Testis (tissue), 5 donors: ENCODE measurements at places on chromosomes 2 and 18. TPM values are rescaled to one million over a fixed set of nuclear protein-coding genes. Genes with fewer than 3 reads are reported as not detected.
A peak's percentile ranks its signal among the peaks of the same experiment; 100 is the strongest.

GRCh38 chr2:59726228-59727120 is 827.0 kb downstream of the BCL11A start:
- H3K4me3 ChIP-seq, result no peak overlapping the region
- DNase-seq, result no peak
- H3K4me1 ChIP-seq, result no peaks in the 10 kb centered on the region
- H3K36me3 ChIP-seq, result no peaks in the 10 kb centered on the region
- no peaks in the 10 kb centered on the region for H3K27me3 ChIP-seq
- no peak overlapping the region for H3K27ac ChIP-seq

Gene IL1R2
- total RNA-seq, result 3.7 TPM

- no peak overlapping the region for H3K4me3 ChIP-seq
- H3K27ac ChIP-seq, result no peak overlapping the region
- H3K27me3 ChIP-seq, result no peaks in the 10 kb centered on the region
- no peak for DNase-seq
Observed at GRCh38 chr18:62937065-62937464, 221.7 kb downstream of the PHLPP1 start.

DNA sequence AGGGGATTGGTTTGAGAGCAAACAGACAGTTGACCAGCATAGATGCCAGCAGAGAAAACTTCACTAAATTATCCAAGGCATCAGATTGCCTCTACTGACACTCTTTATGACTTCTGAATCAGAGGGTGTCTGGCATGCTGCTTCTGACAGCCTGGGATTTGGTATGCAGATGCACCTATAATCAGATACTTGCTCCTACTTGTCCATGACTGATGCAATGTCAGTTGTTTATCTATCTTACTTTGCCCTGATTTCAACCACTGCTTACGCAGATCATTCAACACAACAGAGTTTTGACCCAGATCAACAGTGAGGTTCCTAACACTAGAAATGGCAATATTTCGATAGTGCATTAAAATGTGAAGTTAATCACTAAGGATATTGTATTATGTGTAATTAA is 22.6 kb upstream of the CALCRL start:
- H3K27ac ChIP-seq, result no peak overlapping the region
- no peaks in the 10 kb centered on the region for H3K36me3 ChIP-seq
- no peak overlapping the region for H3K4me3 ChIP-seq
- H3K27me3 ChIP-seq, result no peaks in the 10 kb centered on the region

- no peaks in the 10 kb centered on the region for H3K36me3 ChIP-seq
- no peaks in the 10 kb centered on the region for H3K4me1 ChIP-seq
- no peak for DNase-seq
- no peak overlapping the region for H3K4me3 ChIP-seq
- H3K27me3 ChIP-seq, result no peaks in the 10 kb centered on the region
- no peak overlapping the region for H3K27ac ChIP-seq
Observed at GRCh38 chr2:231883468-231883881, 42.7 kb downstream of the NPPC start.

GRCh38 chr2:68740400-68740914 is 5.8 kb downstream of the ARHGAP25 start:
- no peaks in the 10 kb centered on the region for H3K36me3 ChIP-seq
- H3K4me3 ChIP-seq, result no peak overlapping the region
- no peak for DNase-seq

Gene NOSTRIN
- 93.8 TPM for total RNA-seq

GRCh38 chr2:240196716-240197461 is 56.4 kb upstream of the OTOS start:
- no peak overlapping the region for H3K4me3 ChIP-seq
- peak; percentile 8 for DNase-seq
- no peaks in the 10 kb centered on the region for H3K27me3 ChIP-seq
- no peaks in the 10 kb centered on the region for H3K4me1 ChIP-seq
- H3K36me3 ChIP-seq, result no peaks in the 10 kb centered on the region

Gene BCL2
- total RNA-seq, result 20.8 TPM

Gene EFR3B
- total RNA-seq, result 3.6 TPM

- DNase-seq, result no peak
- H3K27ac ChIP-seq, result no peak overlapping the region
- no peaks in the 10 kb centered on the region for H3K36me3 ChIP-seq
- peaks cover 4% of the 10 kb centered on the region for H3K4me1 ChIP-seq
Observed at GRCh38 chr18:11271954-11272353, 122.6 kb upstream of the PIEZO2 start.

- DNase-seq, result no peak
- H3K27ac ChIP-seq, result no peak overlapping the region
- peaks cover 57% of the 10 kb centered on the region for H3K4me1 ChIP-seq
- H3K4me3 ChIP-seq, result no peak overlapping the region
- no peaks in the 10 kb centered on the region for H3K36me3 ChIP-seq
- no peaks in the 10 kb centered on the region for H3K27me3 ChIP-seq
Observed at GRCh38 chr2:105775809-105776559, 31.3 kb downstream of the NCK2 start.

GRCh38 chr2:154331784-154332183 is 366.7 kb upstream of the KCNJ3 start:
- H3K4me1 ChIP-seq, result no peaks in the 10 kb centered on the region
- no peak for DNase-seq
- no peak overlapping the region for H3K27ac ChIP-seq
- H3K27me3 ChIP-seq, result no peaks in the 10 kb centered on the region

GRCh38 chr18:2717407-2717806 is 61.9 kb downstream of the SMCHD1 start:
- H3K27me3 ChIP-seq, result no peaks in the 10 kb centered on the region
- H3K4me1 ChIP-seq, result no peaks in the 10 kb centered on the region
- H3K36me3 ChIP-seq, result no peaks in the 10 kb centered on the region
- DNase-seq, result no peak

- no peaks in the 10 kb centered on the region for H3K36me3 ChIP-seq
- H3K4me1 ChIP-seq, result peaks cover 5% of the 10 kb centered on the region
- DNase-seq, result no peak
- H3K27ac ChIP-seq, result no peak overlapping the region
- no peak overlapping the region for H3K4me3 ChIP-seq
Observed at GRCh38 chr2:227248876-227249275, 76.2 kb upstream of the MFF start.

DNA sequence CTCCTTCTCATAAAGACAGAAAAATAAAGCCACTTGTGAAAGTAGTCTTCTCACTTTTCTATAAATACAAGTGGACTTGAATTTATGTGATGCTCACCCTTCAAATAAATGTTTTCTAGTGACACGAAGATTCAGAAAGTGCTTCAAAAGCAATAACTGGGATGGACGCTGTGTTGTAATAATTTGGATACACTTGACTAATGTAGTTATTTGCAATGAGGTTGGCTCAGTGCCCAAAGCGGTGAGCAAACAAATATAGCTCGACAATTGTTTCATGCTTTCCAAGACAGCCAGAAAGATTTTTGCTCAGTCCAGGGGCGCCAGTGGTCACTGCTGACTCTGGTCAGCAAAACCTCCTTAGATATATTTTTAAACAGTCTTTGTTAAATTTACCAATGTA is 278.6 kb upstream of the KLHL14 start:
- no peaks in the 10 kb centered on the region for H3K36me3 ChIP-seq
- no peak overlapping the region for H3K4me3 ChIP-seq
- H3K27ac ChIP-seq, result no peak overlapping the region
- no peaks in the 10 kb centered on the region for H3K4me1 ChIP-seq
- DNase-seq, result no peak

Gene ACVR1C
- 2.3 TPM for total RNA-seq
